ENCODE measurements at places on chromosomes 2 and 18.

DNA sequence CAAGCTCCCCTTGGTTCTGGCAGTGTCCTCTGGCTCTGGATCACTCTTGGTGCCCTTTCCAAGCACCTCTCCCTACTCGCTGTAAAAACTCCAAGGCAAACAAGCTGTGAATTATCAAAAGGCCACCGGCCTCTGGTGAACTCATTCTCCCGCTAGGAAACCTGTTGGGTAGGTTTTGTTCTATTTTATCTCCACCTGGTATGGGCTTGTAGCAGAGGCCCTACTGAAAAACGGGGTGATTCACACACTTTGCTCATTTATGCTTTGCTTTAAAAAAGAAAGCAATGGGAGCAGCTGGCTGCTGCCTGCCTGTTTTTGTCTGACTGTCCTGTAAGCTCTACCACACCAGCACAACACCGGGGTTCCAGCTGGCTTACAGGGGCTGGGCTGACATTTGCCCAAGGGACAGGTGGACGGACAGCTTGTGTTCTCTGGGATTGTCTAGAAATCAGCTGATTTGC is 56.8 kb downstream of the SH3BP4 start:
- DNase-seq, result no peak

DNA sequence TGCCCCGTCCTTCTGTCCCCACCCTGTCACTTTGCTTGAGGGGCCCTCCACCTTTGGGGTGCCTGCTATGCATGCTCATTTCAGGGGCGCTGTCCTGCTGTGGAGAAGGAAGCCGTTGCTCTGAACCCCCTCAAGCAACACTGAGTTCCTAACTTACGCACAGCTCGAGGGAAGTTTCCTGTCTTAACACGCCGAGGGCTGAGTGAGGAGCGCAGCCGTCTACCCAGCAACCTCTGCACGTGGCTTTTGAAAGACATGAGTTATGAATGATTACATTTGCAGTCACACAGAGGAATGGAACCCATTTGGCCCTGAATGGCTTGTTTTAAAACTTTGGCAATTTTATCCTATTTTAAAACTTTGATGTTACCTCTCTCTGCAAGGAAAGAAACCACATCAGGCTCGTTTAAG is 14.0 kb downstream of the RAMP1 start:
- DNase-seq, result no peak

DNA sequence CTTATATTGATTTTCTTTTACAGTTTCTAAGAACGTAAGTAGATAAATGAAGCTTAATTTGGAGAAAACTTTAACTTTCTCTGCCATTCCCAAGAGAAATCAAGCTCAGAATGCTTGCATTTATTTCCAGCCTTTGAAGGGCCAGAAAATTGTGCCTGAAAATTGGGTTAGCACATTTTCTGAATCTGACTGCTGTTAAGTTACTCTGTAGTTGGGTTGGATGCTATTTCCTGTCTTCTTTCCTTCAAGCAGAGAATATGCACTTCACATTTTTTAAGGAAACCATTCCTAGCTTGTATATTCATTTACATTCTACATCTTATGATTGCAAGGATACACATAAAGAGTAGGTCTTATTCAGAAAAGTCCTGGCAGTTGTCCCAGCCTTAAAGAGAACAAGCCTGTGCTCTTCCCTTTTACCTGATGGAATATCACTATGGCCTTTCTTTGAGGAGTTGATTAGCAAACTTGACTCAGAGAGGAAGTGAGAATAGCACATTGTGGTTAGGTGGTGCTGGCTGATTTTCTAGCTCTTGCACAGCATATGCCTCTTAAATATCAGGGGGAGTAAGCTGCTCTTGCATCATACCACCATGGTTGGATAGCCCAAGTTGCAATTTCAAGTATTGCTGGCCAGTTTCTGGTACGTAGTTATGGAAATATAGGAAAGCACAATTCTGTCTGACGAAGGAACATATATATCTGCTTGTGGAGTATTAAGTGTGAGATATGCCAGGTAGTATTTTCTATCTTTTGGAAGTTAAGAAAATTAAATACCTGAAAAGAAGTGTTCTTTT is 133.7 kb downstream of the COMMD1 start:
- DNase-seq, result no peak

- DNase-seq, result peak; percentile 38
These were observed 30.6 kb downstream of the ORC4 start for GRCh38 chr2:147989809-147990403.

- no peak for DNase-seq
These were observed 1.8 kb downstream of the MEMO1 start for GRCh38 chr2:32008805-32009515.

GRCh38 chr2:2016651-2017311 is 272.5 kb upstream of the PXDN start:
- no peak for DNase-seq

GRCh38 chr2:115807276-115807675 is 1364.8 kb downstream of the DPP10 start:
- DNase-seq, result no peak

DNA sequence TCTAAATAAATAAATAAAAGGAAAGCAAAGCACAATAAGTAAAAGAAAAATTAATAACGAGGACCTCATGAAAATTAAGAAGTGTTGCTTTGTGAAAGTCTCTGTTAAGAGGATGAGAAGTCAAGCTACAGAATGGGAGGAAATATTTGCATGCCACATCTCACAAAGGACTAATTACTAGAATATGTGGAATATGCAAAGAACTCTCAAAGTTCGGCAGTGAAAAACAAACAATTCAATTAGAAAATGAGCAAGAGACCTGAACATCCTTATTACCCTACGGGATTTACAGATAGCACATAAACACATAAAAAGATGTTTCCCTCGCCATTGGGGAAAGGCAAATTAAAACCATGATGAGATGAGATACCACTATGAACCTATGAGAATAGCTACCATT is 23.3 kb downstream of the CYP26B1 start:
- no peak for DNase-seq

DNA sequence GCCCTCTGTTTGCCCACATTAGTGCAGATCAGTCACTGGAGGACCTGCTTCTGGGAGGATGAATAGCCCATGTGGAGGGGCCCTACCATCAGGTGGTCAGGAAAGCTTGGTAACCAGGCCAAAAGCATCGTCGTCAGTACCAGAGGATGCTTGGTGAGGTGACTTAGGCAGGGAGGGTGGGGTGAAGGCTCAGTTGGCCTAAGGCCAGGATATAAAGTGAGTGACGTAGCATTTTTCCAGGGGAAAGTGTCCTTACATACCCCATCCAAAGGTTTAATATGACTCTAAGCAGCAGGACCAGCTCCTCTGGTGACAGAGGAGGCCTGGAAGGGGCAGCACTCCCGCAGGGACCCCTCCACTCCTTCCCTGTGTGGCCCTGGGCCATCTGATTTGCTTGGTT is 27.7 kb upstream of the DNMT3A start:
- DNase-seq, result no peak

DNA sequence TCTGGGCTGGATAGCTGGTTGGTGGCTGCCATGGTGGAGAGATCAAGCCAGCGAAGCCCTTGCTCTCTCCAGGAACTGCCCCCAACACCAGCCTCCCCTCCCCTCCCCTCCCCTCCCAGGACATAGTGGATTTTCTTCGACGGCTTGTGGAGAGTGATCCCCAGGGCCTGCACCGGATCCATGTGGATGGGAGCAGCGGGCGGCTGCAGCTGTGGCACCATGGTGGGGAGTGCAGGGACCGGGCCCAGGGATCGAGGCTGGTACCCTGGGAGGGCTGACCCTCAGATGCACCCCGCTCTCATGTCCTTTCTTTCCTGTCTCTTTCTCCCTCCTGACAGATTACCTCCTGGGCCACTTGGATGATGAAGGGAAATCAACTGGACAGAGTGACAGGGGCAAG is 7.0 kb downstream of the TTC31 start:
- DNase-seq, result no peak

- no peak for DNase-seq
These were observed 252.5 kb downstream of the GLI2 start for GRCh38 chr2:120988051-120988699.

- DNase-seq, result no peak
These were observed 6.7 kb downstream of the CRIM1 start for GRCh38 chr2:36362291-36362690.

- no peak for DNase-seq
These were observed 80.5 kb downstream of the HAUS1 start for GRCh38 chr18:46184727-46185126.

DNA sequence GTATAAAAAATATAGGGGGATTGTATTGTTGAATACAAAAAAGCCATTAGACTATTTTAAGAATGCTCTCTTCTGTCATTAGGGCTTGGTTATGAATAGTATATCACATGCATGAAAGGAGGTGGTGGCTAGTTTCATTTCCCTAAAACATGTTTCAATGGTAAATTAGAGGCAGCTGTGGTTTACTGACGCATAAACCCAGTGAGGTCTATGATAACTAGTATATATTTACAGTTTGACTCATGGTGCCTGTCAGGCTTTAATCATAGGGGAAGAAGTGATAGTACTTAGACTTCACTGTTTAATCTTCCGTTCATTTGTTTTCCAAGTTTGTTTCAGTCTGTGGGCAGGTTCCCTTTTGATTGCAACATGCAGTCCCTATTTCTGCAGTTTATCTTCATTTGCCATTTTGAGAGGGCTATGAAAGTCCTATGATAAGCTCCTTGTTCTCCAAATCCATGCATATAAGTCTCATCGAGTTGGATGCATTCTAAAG is 55.1 kb upstream of the MAP4K3 start:
- peak; percentile 65 for DNase-seq

DNA sequence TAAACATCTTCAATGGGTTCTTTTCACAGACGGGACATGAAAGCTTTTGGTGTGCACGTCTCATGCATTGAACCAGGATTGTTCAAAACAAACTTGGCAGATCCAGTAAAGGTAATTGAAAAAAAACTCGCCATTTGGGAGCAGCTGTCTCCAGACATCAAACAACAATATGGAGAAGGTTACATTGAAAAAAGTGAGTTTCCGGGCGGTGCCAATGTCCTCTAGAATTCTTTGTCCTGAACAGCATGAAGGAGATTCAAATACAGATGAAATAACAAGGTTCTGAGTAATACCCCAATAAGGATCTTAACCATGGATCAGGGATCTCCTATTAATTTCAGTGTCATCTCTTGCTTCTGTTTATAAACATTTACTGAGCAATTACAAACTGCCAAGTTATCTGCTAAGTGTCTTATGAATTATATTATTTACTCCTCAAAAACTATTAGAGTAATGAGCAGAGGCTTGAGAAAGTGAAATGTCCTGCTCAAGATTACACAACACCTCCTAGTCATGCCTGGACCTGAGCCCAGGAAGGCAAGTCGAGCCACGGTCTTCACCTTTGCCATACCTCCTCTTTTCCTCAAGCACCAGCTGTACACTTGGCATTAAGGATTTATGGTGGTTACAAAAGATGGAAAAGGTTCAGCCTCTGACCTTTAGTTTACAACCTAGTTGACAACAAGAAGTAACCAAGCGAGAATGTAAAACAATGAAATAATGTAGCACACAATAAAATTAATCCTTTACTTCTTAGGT is 22.6 kb downstream of the DHRS9 start:
- DNase-seq, result no peak

DNA sequence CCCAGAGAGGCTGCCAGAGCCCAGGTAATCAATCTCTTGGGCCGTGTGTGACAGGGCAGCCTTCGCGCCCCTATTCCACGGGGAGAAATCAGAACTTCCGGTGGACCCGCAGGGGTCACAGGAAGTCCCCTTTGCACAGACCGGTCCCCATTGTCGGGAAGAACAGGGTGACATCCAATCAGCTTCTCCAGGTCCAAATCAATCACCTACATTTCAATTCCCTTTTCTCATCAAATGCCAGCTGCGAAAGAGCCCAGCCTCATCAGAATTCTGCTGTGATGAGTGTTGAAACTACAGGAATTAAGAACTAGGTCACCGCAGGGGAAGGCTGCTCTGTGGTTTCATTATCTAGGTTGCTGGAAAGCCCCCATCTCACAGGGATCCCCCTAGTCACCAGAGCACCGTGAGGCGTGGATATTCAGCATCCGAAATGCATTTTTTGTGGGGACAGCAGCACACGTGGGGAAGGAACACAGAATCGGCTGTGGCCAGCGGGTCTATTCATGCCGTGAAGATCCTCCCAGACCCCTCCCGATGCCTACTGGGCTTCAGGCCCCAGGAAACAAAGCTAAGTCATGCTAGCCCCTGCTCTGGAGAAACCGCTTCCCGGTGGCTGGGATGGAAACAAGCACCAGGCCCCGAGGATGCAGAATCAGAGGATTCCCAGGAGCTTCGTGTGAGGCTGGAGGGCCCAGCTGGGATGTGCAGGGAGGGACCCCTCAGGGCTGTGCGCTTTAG is 193.7 kb upstream of the ID2 start:
- DNase-seq, result no peak

DNA sequence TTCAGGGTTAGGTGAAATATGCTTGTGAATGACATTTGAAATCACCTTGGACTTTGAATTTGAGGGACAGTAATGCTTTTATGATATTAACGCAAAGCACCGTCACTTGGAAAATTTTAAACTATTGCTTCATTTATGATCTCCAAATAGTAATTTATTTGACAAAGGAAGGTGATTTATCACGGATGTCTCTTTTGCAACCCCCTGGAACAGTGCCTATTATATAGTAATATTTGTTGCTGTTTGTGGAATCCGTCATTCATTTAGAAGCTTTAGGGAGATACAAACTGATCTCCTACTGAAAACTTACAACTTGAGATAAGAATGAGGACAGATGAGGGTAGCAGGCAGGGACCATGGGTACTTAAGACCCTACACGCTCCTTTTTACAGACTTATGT is 10.7 kb upstream of the ZEB2 start:
- no peak for DNase-seq

DNA sequence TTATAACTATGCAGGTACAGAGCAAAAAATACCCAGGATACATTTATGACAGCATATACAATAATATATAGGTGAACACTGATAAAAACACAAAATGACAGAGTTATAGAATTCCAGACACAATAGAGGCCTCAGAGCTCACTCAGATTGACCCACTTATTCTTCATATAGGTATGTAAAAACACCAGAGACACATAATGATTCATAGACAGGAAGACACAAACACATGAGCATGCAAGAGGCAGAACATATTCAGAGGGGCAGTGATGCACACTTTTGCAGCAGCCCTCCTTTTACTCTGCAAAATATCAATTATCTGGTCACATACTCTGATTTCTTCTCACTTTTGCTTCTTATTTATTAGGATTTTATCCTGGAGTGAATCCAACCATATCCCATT is 633.3 kb upstream of the ACVR2A start:
- no peak for DNase-seq

- no peak for DNase-seq
These were observed 307.4 kb downstream of the CTNNA2 start for GRCh38 chr2:79820281-79820680.

- no peak for DNase-seq
These were observed 40.8 kb upstream of the CHMP1B start for GRCh38 chr18:11810379-11810778.

DNA sequence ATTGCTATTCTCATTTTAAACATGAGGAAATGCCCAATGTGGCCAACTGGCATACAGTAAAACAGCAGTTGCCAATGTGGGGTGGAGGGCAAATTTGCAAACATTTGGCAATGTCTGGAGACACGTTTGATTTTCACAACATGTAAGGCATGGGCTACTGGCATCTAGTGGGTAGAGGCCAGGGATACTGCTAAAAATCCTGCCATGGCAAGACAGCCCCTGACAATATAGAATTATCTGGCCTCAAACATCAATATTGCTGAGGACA is 168.6 kb downstream of the KCNE4 start:
- no peak for DNase-seq

- DNase-seq, result no peak
These were observed 412 bp downstream of the GPD2 start for GRCh38 chr2:156436497-156437085.
